ENCODE measurements at places on chromosomes 4 and X.

GRCh38 chr4:147638942-147639341 is 21.7 kb downstream of the TMEM184C start:
- no peak for DNase-seq

- DNase-seq: no peak
Observed at GRCh38 chr4:151049430-151049884, 34.4 kb upstream of the LRBA start.

GRCh38 chrX:139815771-139816170 is 107.8 kb upstream of the MCF2 start:
- no peak for DNase-seq

DNA sequence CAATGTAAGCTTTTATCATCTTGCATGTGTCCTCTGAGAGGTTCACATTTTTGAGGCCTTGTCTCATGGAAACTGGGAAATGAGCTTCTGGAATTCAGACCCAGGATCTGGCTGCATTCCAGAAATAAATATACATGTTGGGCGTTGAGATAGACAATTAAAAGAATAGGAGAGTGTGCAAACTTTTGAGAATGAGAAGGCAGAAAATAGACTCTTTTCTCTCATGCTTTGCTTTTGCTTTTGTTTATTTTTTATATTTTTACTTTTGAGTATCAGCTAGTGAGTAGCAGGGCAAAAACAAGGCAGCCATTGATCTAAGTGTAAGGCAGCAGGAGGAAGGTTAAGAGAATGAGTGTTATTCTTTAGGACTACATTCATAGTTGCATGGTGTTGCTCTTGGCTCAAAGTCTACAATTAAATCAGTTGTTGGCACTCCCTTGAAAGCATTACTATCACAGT is 12.4 kb downstream of the SHROOM3 start:
- DNase-seq: no peak

DNA sequence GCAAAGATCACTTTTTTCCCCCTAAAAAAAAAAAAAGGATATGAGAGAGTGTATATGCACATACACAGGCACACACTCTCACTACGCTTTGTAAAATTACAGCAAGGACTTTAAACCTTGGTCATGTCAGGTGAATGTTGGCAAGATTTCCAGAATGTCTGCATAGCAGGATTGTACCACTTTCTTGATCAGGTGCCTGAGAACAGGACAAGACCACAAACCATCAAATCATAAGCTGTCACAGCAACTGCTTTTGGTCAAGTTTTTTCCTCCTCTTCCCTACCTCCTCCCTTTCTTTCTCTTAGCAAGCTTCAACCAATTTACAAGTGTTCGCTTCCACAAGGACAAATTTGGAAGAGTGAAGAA is 15.3 kb downstream of the PPARGC1A start:
- DNase-seq: no peak

- no peak for DNase-seq
Observed at GRCh38 chr4:48636911-48637310, 143.2 kb downstream of the FRYL start.

GRCh38 chr4:89216422-89216821 is 91.2 kb downstream of the GPRIN3 start:
- no peak for DNase-seq

- DNase-seq: no peak
Observed at GRCh38 chr4:170122252-170122651, 32.5 kb upstream of the AADAT start.

DNA sequence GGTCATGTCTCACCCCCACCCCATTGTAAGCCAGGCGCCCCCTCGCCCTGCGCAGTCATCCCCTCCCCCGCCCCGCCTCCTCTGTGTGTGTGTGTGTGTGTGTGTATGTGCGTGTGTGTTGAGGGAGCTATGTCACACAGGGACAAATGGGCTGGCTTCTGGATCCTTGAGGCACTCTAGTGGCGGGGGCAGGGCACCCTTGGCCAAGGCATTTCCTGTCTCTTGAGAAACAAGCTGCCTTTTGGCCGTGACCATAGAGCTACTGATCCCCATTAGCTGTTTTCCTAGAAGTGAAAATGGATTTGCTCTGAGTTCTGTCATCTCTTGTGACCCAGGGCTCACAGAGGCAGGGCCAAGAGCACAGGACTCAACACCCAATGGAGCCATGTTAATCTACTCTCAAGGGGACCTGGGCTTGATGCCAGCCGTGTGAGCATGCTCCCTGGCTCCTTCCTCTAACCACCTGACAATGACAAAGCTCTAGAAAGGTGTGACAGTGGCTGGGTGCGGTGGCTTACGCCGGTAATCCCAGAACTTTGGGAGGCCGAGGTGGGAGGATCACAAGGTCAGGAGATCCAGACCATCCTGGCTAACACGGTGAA is 162.5 kb upstream of the BCOR start:
- no peak for DNase-seq

DNA sequence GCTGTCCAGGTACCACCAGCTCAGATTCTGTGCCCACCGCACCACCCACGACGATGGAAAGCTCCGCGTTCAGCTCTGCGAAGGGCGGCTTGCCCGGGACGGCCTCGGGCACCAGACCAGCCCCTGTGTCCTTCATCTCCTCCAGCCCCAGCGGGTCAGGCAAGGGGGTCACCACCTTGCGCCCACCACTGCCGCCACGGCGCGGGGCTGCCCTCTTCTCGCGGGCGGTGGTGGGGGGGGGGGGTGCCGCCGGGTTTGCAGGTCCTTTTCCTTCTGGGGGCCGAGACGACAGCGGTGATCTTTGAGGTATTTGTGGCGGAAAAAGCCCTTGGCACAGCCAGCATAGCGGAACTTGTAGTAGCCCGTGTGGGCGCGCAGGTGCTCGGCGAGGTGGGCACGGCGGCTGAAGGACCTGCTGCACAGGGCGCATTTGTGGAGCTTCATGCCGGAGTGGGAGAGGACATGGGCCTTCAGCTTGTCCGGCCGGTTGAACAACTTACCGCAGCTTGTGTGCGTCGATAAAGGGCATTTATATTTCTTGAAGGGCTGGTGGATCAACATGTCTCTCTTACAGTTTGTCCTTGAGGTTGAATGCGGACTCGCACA is 50.9 kb downstream of the CFAP299 start:
- no peak for DNase-seq

- no peak for DNase-seq
Observed at GRCh38 chr4:139524062-139524631, 31.9 kb downstream of the SETD7 start.

- no peak for DNase-seq
Observed at GRCh38 chr4:173485164-173485563, 44.9 kb downstream of the HAND2 start.

- DNase-seq: no peak
Observed at GRCh38 chr4:177385576-177386277, 56.5 kb downstream of the AGA start.

DNA sequence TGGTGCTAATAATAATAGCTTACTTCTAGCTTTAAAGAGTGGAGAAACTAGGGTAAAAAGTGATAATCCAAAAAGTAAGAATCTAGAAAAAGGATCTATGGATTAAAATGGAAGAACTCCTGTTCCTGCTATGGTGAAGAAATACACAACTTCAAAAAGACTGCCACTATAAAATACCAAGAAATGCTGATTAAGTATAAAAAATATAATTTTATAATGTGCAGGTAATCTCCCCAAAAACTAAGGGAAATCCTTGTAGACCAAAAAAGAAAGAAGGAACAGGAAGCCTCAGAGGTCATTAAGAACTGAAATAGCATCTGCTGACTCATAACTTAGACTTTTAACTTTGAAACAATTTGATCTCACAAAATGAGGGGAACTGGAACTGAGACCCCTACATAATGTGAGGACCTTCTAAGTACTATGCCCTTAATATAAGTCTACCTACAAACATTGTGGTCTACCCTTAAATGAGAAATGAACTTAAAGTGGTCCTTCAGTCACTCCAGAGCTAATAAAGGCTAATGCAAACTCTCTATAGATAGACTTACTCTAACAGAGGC is 50.6 kb upstream of the SRPX start:
- no peak for DNase-seq

- no peak for DNase-seq
Observed at GRCh38 chrX:129650183-129650689, 4.5 kb downstream of the APLN start.

DNA sequence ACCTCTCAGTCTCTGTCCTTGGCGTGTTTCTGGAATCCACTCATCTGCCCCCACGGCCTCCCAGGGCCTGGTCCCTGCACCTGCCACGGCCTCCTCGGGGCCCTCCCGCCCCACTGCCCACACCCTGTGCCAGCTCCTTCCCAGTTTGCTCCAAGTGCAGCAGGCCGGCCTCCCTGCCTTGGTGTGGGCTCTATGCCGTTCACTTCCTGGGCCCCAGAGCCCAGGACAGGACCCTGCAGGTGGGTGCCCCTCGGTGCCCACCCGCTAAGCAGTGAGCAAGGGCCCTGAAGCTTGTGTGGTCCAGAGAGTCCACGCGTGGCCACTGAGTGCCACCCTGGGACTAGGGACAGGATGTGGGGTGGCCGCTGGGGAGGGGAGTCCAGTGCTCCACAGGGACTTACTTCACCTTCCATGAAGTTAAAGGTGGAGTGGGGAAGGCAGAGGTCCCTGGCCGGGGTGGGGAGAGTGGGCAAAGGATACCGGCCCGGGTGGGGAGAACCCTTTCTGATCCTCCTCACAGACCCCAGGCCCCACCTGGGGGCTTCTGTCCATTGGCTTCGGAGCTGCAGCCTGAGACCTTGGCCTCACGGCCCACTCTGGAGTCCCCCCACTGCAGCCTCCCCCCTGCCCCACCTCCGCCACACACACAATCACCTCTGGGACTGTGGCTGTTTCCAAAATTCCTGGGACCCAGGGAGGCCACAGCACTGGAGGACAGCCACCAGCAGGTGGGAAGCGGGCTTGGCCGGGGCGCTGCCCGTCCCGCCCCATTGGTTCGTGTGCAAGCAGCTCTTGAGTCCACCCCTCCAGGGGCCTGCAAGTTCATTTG is 60.0 kb upstream of the NKX1-1 start:
- no peak for DNase-seq

- DNase-seq: no peak
Observed at GRCh38 chr4:68466185-68466584, 18.9 kb downstream of the TMPRSS11E start.

DNA sequence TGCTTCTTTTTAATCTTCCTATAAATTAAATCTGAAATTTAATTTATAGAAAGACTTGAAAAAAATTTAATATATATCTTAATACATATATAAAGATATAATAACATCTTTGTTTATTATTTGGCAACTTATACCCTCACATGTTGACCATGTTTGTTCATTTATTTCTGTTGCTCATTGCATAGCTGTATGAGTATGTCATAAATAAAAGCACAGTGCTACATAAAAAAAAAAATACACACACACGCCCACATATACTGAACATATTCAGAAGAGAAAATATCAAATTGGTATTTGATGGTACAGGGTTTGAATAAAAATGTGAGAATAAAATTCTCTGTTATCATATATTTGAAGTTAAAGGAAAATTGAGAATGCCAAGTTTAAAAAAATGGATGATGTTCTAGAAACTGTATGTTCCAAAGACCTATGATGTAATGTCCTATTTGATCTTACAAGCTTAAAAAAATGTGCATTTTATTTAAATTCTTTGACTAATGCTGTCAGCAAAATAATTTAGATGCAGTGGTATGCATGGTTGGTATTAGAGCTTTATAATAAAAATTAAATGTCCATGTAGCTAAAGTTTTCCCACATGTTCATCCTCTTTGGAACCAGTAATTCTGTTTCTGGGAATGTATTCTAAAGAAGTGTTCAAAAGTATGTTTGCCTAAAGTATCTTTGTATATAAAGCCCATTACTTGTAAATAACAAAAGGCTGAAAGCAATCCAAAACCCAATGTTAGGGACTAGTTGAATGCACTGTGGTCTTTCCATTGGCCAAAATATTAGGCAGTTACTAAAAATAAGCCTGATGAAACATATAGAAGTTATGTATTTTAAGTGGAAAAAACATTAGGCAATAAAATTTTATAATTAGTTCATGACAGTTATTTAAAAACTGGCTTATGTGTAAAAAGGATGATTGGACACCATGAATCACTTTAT is 12.9 kb downstream of the TMEM184C start:
- DNase-seq: no peak

GRCh38 chr4:67546004-67546356 is 677 bp upstream of the CENPC start:
- DNase-seq: no peak

GRCh38 chr4:29861307-29861706 is 858.9 kb upstream of the PCDH7 start:
- no peak for DNase-seq

- no peak for DNase-seq
Observed at GRCh38 chr4:10212400-10212799, 95.8 kb upstream of the WDR1 start.

GRCh38 chr4:53601251-53601764 is 10.0 kb upstream of the LNX1 start:
- no peak for DNase-seq

- no peak for DNase-seq
Observed at GRCh38 chr4:156956826-156957368, 14.7 kb downstream of the PDGFC start.

- no peak for DNase-seq
Observed at GRCh38 chr4:134201216-134202161, at the start of gene PABPC4L. Gene PABPC4L (minus strand): TSS chr4:134201789. CDS start chr4:134201019, 770 bp downstream.

GRCh38 chrX:63664741-63665140 is 120.3 kb downstream of the ARHGEF9 start:
- DNase-seq: no peak

GRCh38 chr4:123878976-123879375 is 482.4 kb downstream of the SPRY1 start:
- DNase-seq: no peak

- peak; percentile 37 for DNase-seq
Observed at GRCh38 chr4:101328063-101328602, 19.2 kb downstream of the PPP3CA start.

DNA sequence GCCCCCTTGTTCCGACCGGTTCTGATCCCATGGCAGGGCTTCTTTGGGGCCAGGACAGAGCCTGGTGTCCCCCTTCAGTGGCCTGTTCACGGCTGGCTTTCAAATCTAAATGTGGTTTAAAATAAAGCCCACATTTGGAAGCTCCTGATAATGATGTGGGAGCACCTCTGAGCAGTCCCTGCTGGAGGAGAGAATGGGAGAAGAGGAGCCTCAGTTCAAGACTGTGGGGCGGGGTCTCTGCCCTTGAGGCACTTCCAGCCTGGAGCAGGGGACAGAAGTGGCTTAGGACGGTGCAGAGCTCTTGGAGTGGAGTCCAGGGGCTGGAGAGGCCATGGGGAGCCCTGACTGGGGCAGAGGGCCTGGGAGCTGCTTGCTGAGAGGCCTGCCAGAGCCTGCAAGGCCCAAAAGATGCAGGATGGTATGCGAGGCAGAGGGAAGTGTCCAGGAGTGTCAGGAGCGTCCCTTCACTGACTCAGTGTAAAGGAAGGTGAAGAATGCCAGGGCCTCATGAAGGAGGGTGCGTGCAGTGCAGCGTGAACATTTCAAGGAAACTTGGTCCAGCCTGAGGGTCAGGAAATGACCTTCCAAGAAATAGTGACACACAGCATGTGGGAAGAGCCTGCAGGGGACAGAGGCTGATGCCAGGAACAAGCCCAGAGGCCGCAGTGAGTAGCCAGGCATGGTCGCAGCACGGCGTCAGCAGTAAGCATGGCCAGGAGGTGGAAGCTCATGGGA is 21.1 kb upstream of the TADA2B start:
- DNase-seq: no peak

GRCh38 chrX:132330156-132330729 is 111.0 kb upstream of the RAP2C start:
- no peak for DNase-seq

GRCh38 chr4:163482190-163482589 is 8.6 kb upstream of the TKTL2 start:
- DNase-seq: no peak

- no peak for DNase-seq
Observed at GRCh38 chr4:120692964-120693363, 229.6 kb downstream of the PRDM5 start.

GRCh38 chr4:55358246-55358645 is 12.2 kb downstream of the SRD5A3 start:
- no peak for DNase-seq

Data from activated CD4-positive, alpha-beta memory T cell treated with anti-CD3 and anti-CD28 coated beads for 36 hours (primary cell).